NCI-H1092 (cell line): ENCODE measurements at places on chromosomes 3 and 15.

GRCh38 chr15:45640616-45641015 is 5.8 kb downstream of the SQOR start:
- no peak for DNase-seq

DNA sequence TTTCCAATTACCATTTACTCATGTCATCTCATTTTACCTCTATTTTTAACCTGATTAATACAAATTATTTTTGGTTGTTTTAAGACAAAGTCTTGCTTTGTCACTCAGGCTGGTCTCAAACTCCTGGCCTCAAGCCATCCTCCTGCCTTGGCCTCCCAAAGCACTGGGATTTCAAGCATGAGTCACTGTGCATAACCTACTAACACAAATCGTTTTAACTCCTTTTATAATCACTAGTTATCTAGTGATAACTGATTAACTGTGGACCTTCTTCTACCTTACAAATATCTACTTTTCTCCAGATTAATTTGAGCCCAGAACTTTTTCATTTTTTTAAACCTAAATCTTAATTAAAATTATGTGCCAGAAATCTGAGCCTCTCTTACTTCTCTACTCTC is 4.6 kb downstream of the ATP13A3 start:
- DNase-seq = no peak

- no peak for DNase-seq
These were observed 69.2 kb downstream of the GOLGA8B start for GRCh38 chr15:34514251-34514670.

- DNase-seq = no peak
These were observed 129.9 kb downstream of the ROBO2 start for GRCh38 chr3:77169823-77170222.

DNA sequence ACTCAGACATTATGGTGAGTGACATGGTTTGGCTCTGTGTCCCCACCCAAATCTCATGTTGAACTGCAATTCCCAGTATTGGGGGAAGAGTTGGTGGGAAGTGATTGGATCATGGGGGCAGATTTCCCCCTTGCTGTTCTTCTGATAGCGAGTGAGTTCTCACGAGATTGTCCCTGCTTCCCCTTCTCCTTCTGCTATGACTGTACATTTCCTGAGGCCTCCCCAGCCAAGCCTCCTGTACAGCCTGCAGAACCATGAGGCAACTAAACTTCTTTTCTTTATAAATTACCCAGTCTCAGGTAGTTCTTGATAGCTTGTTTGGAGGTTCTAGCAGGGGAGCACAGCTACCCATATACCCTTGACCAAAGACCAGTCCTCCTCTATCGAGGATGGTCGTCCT is 45.9 kb downstream of the ADAM10 start:
- DNase-seq = no peak

GRCh38 chr3:109336291-109336861 is 970 bp downstream of the DPPA4 start:
- DNase-seq = no peak

- no peak for DNase-seq
These were observed 17.2 kb downstream of the NXPE3 start for GRCh38 chr3:101796077-101796680.
